ENCODE measurements at places on chromosomes 12 and 14. TPM values are rescaled to one million over a fixed set of nuclear protein-coding genes. Genes with fewer than 3 reads are reported as not detected.

SLC7A7 gene
- 5.9 TPM for total RNA-seq

- no peak overlapping the region for H3K4me3 ChIP-seq
- H3K27me3 ChIP-seq, result no peaks in the 10 kb centered on the region
- H3K36me3 ChIP-seq, result no peaks in the 10 kb centered on the region
Measured at GRCh38 chr12:114955414-114956014, 271.5 kb upstream of the TBX3 start.

BHLHE41 gene
- 57.1 TPM for total RNA-seq

DNA sequence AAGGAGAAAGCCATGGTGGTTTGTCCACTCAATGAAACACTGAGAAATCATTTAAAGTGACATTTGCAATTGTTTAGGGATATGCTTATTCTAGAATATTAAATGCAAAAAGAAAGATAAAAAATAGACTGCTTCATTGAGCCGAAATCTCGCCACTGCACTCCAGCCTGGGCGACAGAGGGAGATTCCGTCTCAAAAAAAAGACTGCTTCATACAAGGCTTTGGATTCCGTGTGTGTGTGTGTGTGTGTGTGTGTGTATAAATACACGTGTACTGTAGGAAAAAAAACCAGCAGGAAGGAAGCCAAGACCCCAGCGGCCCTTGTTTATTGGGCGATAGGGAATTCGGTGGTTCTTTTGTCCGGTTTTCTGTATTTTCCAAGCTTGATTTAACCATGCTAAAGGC is 3.2 kb upstream of the ZNF839 start:
- H3K27ac ChIP-seq, result no peak overlapping the region
- no peak for DNase-seq
- H3K36me3 ChIP-seq, result no peaks in the 10 kb centered on the region
- H3K27me3 ChIP-seq, result no peaks in the 10 kb centered on the region
- H3K4me1 ChIP-seq, result peaks cover 42% of the 10 kb centered on the region

DNA sequence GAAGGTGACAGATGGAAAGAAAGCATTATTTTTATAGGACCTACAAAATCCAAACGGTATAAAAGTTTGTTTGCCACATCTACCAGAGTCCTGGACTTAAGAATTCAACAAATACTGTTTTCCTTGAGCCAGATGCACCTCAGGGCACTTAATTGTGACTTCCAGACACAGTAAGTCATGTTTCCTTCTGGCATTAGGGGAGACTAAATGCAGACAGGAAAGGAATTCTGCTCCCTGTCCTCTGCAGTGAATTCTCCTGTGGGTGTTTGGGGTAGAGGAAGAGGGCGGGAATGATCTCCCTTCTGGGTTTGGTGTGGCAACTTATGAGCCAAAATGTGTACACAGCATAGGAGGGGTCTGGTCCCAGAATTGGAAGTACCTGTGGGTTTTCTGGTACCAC is 93.9 kb upstream of the ZDHHC17 start:
- no peaks in the 10 kb centered on the region for H3K36me3 ChIP-seq
- no peak overlapping the region for H3K27ac ChIP-seq
- H3K27me3 ChIP-seq, result no peaks in the 10 kb centered on the region
- H3K4me3 ChIP-seq, result no peak overlapping the region
- no peak for DNase-seq

INSM2 gene
- not detected for total RNA-seq

DNA sequence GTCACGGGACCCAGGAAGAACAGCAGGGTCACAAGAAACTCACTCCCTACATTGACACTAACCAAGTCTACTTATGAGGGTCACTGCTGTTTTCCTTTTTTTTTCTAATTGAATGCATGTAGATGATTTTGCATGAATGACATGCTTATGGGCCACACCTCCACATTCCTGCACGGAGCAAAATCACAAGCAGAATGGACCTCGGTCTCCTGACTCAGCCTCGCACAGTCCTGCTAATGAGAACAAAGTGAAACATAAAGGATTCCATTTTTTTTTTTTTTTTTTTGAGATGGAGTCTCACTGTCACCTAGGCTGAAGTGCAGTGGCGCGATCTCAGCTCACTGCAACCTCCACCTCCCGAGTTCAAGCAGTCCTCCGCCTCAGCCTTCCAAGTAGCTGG is 12.3 kb downstream of the SCARB1 start:
- no peaks in the 10 kb centered on the region for H3K4me1 ChIP-seq
- DNase-seq, result no peak
- H3K36me3 ChIP-seq, result no peaks in the 10 kb centered on the region
- no peaks in the 10 kb centered on the region for H3K27me3 ChIP-seq

GRCh38 chr12:24937553-24938244 is 11.2 kb downstream of the BCAT1 start:
- no peaks in the 10 kb centered on the region for H3K36me3 ChIP-seq
- no peak overlapping the region for H3K4me3 ChIP-seq
- no peaks in the 10 kb centered on the region for H3K27me3 ChIP-seq
- no peak for DNase-seq
- H3K4me1 ChIP-seq, result no peaks in the 10 kb centered on the region

GRCh38 chr14:59707778-59708561 is 131.4 kb upstream of the CCDC175 start:
- no peak overlapping the region for H3K27ac ChIP-seq
- H3K36me3 ChIP-seq, result no peaks in the 10 kb centered on the region
- DNase-seq, result no peak
- H3K27me3 ChIP-seq, result no peaks in the 10 kb centered on the region
- no peaks in the 10 kb centered on the region for H3K4me1 ChIP-seq

MUCL1 gene
- not detected for total RNA-seq

DNA sequence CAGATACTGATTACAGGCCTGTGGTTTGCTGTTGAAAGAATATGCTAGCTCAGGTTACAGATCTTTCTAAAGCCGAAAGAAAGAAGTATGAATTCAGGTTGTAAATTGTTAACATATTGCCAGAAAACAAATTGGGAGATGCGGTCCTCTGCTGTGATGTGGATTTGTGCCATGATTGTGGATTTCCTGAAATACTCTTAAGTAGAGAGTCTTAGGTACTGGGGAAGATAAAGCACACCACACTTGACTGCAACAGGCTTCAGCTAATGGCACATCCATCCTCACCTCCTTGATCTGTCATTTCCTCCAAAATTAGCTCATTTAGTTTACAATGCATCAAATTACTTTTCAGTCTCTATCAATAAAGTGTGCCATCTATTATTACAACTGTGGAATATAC is 279.2 kb downstream of the SYT1 start:
- no peak overlapping the region for H3K4me3 ChIP-seq
- H3K4me1 ChIP-seq, result no peaks in the 10 kb centered on the region
- no peak overlapping the region for H3K27ac ChIP-seq
- H3K36me3 ChIP-seq, result no peaks in the 10 kb centered on the region
- no peaks in the 10 kb centered on the region for H3K27me3 ChIP-seq
- no peak for DNase-seq

COQ10A gene
- 6.5 TPM for total RNA-seq

CCDC177 gene
- total RNA-seq, result not detected

- H3K4me3 ChIP-seq, result no peak overlapping the region
- no peak overlapping the region for H3K27ac ChIP-seq
- H3K4me1 ChIP-seq, result no peaks in the 10 kb centered on the region
- DNase-seq, result no peak
Measured at GRCh38 chr12:68414988-68415387, 82.8 kb upstream of the MDM1 start.

INHBC gene
- not detected for total RNA-seq

- H3K27ac ChIP-seq, result no peak overlapping the region
- H3K4me3 ChIP-seq, result no peak overlapping the region
- H3K4me1 ChIP-seq, result peaks cover 2% of the 10 kb centered on the region
- no peaks in the 10 kb centered on the region for H3K27me3 ChIP-seq
- H3K36me3 ChIP-seq, result no peaks in the 10 kb centered on the region
- no peak for DNase-seq
Measured at GRCh38 chr14:22184830-22185168, 404.2 kb downstream of the DAD1 start.

KITLG gene
- total RNA-seq, result 15.8 TPM

DNA sequence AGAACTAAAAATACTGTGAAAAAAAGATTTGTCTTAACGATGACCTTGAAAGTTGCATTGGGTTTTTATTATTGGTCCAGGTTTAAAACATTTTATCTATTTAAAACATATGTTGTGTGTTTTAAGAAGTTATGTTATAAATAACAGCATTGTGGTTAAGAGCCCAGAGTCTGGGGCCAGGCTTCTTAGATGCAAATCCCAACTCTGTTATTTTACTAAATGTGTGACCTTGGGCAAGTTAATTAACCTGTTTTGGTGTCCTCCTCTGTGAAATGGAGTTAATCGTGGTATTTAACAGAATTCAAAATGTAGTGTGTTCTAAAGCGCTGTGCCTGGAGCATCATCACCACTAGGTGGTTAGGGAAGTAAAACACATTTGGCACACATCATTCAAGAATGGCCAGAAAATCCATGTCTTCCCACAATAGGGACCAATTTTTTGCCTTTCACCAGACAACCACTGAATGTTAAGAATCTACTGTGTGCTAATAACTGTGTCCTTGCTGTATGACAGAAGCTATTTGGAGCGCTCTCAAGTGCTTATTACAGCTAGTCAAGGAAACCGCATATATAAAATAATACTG is 133.3 kb downstream of the MON2 start:
- no peak overlapping the region for H3K4me3 ChIP-seq
- H3K27me3 ChIP-seq, result no peaks in the 10 kb centered on the region
- H3K36me3 ChIP-seq, result no peaks in the 10 kb centered on the region
- DNase-seq, result no peak

DNA sequence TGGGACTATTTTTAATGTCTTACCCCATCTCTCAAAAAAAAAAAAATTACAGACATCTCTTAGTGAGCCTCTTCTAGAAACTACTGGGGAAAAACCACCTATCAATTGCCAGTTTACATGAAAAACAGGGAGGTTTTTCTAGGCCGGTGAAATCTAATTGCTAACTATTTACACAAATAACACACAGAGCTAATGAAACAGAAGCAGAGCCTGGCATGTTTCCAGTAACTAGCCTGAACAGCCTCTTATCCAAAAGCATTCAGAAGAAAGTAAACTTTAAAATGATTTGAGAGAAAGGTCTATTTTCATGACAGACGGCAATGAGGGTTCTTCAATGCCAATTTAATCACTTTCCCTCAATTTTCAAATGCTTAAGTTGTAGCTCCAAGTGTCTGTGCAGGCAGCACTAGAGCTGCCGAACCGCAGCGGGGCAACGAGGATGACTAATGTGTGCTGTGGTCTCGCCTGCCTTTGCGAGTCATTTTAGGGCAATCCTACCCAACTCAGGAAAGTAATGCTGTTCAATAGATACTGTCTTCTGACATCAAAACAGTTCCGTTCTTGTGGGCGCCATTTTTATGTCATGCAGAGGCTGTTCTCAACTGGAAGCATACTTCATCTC is 84.6 kb downstream of the SETD3 start:
- no peaks in the 10 kb centered on the region for H3K36me3 ChIP-seq
- no peak overlapping the region for H3K27ac ChIP-seq
- H3K27me3 ChIP-seq, result no peaks in the 10 kb centered on the region
- no peaks in the 10 kb centered on the region for H3K4me1 ChIP-seq

- no peaks in the 10 kb centered on the region for H3K27me3 ChIP-seq
- H3K4me3 ChIP-seq, result no peak overlapping the region
- H3K4me1 ChIP-seq, result no peaks in the 10 kb centered on the region
- no peaks in the 10 kb centered on the region for H3K36me3 ChIP-seq
- H3K27ac ChIP-seq, result no peak overlapping the region
- no peak for DNase-seq
Measured at GRCh38 chr14:99548255-99548654, 55.8 kb downstream of the CCDC85C start.

C12orf50 gene
- not detected for total RNA-seq

GRCh38 chr12:129704232-129704830 is 199.5 kb downstream of the TMEM132D start:
- no peak overlapping the region for H3K27ac ChIP-seq
- H3K4me3 ChIP-seq, result no peak overlapping the region
- H3K27me3 ChIP-seq, result peaks cover 25% of the 10 kb centered on the region
- no peak for DNase-seq
- no peaks in the 10 kb centered on the region for H3K36me3 ChIP-seq

DNA sequence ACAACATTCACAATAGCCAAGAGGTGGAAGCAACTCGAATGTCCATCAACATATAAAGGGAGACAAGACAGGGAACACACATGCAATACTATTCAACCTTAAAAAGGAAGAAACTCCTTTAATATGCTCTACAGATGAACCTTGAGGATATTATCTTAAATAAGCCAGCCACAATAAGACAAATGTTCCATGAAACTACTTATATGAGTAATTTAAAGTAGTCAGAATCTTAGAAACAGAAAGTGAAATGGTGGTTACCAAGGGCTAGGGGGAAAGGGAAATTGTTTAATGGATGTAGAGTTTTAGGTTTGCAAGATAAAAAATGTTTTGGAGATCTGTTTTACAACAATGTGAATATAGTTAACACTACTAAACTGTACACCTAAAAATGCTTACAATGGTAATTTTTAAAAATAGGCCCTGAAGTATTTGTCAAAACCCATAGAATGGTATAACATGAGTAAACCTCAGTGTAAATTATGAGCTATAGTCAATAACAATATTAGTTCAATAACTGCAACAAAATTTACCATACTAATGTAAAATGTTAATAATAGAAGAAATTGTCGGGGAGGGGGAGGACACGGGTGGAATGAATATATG is 71.1 kb downstream of the EGLN3 start:
- H3K4me1 ChIP-seq, result no peaks in the 10 kb centered on the region
- DNase-seq, result no peak
- no peaks in the 10 kb centered on the region for H3K27me3 ChIP-seq
- H3K27ac ChIP-seq, result no peak overlapping the region
- H3K36me3 ChIP-seq, result no peaks in the 10 kb centered on the region
- H3K4me3 ChIP-seq, result no peak overlapping the region

GRCh38 chr12:1933342-1934051 is 15.0 kb upstream of the CACNA2D4 start:
- H3K36me3 ChIP-seq, result no peaks in the 10 kb centered on the region
- no peak overlapping the region for H3K27ac ChIP-seq
- H3K27me3 ChIP-seq, result peaks cover 39% of the 10 kb centered on the region
- H3K4me1 ChIP-seq, result no peaks in the 10 kb centered on the region
- H3K4me3 ChIP-seq, result no peak overlapping the region

GRCh38 chr14:57038689-57039088 is 228.4 kb upstream of the OTX2 start:
- no peak for DNase-seq
- H3K4me3 ChIP-seq, result no peak overlapping the region
- no peak overlapping the region for H3K27ac ChIP-seq

DNA sequence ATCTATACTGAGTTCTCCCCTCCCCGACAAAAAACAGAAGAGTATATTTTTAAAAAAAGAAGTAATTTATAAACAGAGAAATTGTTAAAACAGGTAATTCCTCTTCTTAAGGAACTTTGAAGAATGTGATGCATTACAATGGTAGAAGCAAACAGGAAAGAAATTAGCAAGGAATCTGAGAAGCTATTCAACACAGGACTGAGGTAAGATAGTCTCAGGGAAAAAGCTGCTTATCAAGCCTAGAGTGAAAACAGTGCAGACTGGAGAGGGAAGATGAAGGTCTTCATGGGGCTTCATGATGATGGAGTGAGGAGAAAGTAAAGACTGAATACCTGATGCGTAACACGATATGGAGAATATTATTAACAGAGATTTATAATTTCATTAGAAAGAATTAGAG is 880.0 kb downstream of the SLC16A7 start:
- no peak overlapping the region for H3K4me3 ChIP-seq
- H3K27ac ChIP-seq, result no peak overlapping the region
- DNase-seq, result no peak
- no peaks in the 10 kb centered on the region for H3K4me1 ChIP-seq
- H3K36me3 ChIP-seq, result no peaks in the 10 kb centered on the region

CMA1 gene
- not detected for total RNA-seq

SIX6 gene
- total RNA-seq, result not detected

NRL gene
- 2.3 TPM for total RNA-seq

PPP4R3A gene
- total RNA-seq, result 14.8 TPM
